ENCODE measurements at places on chromosomes 16 and 17.
A peak's percentile ranks its signal among the peaks of the same experiment; 100 is the strongest.

- no peak for DNase-seq
Measured at GRCh38 chr16:67919622-67920221, 11.9 kb downstream of the CTRL start.

- no peak for DNase-seq
Measured at GRCh38 chr16:88455610-88456355, 2.7 kb downstream of the ZFPM1 start.

- no peak for DNase-seq
Measured at GRCh38 chr16:7998789-7999453, 591.4 kb downstream of the TMEM114 start.

DNA sequence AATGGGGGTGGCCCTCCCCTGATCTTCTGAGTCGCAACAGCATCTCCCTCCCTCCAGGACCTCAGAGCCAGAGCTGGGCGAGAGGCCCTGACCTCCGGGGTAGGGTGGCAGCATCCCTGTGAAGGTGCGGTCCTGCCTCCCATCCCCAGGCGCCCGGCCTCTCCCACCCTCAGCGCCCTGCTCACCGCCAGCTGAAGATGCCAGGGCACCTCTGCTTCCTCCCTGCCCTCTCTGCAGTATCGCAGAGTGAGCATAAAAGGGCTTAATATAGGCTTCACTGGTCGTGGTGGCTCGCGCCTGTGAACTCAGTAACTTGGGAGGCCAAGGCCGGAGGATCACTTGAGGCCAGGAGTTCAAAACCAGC, 10.7 kb upstream of the MPP2 start:
- DNase-seq, result no peak

GRCh38 chr16:87723226-87723623, 42.6 kb downstream of the KLHDC4 start:
- DNase-seq, result peak; percentile 24

DNA sequence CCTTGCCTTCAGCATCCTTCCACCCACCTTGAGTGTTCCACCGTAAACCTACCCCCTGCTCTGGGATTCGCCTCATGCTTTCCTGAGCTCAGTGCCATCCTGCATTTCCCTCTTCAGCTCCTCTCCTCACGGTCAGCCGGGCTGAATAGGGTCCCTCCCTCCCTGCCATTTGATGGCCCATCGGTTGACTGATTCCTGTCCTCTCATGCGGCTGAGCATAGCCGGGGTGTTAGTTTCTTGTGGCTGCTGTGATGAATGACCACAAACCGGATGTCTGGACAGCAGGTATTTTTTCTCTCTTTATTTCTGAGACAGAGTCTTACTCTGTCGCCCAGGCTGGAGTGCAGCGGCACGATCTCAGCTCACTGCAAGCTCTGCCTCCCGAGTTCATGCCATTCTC, 44.1 kb upstream of the MGAT5B start:
- DNase-seq, result no peak

DNA sequence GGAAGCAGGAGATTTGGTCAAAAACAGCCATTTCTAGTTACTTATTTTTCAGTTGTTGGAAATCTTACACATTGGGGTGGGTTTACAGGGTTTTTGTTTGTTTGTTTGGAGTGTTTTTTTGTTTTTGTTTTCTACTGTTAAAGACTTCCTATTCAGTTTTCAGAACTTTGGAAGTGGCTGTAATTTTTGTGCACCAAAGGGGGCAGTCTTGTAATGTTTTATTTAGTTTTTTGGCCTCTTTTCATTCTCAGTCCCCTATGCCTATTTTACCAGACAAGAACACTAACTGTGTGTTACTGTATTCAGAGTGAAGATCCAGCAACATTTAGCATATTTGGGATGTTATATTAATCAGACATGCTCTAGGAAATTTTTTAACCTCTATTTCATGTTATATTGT, 20.6 kb downstream of the TPPP3 start:
- DNase-seq, result no peak

GRCh38 chr16:86498671-86499439, 11.5 kb upstream of the FOXF1 start:
- DNase-seq, result no peak

GRCh38 chr16:85673529-85674417, 15.0 kb downstream of the GINS2 start:
- DNase-seq, result no peak

GRCh38 chr16:1098266-1098991, 2.4 kb upstream of the C1QTNF8 start:
- DNase-seq, result no peak

DNA sequence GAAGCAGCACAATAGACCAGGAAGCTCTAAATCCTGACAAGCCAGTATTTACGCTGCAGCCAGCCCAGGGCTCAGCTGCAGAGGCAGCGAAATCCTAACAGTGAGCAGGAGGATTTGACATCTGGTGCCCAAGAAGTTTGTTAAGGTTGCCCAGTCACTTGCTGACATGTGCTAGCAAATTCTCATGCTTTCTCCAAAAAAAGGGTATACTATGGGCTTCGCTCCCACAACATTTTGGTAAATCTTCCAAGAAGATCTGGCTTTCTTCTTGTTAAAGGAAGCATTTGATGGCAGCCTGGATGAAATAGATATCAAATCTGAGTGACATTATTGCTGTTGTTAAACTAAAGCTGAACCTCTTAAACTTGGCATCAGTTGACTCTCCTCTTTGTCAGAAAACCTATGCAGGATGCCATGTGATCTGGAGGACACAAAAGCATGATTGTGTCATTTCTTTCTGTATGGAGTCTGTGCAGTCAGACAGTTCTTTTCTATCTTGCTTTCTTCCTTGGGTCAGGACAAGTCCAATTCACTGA, 949.7 kb upstream of the RBFOX1 start:
- no peak for DNase-seq

DNA sequence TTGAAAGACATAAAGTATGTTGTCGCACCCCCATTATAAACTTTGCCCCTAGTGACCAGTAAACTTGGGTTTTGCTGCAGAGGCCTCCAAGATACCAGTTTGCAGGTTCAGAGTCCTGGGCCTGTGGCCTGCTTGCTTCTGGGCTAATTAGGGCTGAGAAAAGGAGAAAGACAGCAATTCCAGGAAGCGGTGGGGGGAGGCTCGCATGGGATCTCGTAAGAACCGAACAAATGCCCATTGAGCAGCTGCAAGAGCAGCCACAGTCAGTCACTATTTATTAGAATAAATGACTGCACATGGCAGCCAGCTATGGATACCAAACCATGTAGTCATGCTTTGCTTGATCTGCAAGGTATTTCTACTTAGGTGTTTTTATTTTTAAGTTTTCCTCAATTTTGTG, 4.9 kb downstream of the SHISA9 start:
- DNase-seq, result no peak

DNA sequence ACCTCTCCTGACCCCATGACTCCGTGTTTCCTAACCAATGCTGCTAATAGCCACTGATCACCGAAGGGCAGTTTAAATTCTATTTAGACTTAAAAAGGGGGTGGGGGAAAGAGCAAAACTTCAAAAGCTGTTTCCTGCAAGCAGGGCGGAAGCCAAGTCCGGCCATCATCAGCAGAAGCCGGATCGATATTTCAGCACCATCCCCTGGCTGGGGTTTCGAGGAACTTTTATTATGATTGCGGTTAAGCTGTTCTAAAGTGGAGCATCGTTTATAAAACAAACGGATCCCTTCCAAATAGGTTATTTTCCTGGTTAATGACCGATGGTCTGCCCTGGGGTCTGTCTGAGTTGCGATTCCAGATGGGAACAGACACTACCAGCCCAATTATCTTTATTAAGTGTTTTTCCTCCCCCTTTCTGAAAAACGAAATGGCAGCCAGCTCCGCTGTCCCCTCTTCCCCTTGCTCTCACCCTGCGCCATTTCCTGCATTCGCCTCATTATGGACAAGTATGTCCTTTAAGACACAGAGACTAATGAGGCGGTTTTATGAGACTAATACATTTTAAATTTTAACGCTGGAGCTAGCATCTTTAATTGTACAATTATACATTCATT, 76.1 kb upstream of the IRX3 start:
- DNase-seq, result no peak

- DNase-seq, result no peak
Measured at GRCh38 chr17:11545696-11546095, 52.6 kb upstream of the DNAH9 start.

GRCh38 chr17:38691154-38691553, 13.9 kb upstream of the MLLT6 start:
- no peak for DNase-seq

DNA sequence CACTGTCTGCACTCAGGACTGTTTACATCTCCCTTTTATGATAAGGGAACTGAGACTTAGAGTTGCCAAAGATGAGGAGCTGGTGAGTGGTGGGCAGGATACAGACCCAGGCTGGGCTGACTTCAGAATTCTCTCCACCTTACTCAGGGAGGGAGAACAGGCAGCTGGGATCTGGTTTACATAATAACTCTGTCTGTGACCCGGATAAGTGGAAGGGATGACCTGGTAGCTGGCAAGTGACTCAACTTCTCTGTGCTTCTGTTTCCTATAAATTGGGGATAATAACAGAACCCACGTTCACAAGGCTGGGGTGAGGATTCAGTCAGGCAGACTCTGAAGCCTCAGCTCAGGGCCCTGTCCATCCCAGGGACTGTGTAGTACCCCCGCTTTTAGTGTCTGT, 2.6 kb downstream of the SNX20 start:
- no peak for DNase-seq

GRCh38 chr17:32298721-32299579, 33.3 kb downstream of the RHBDL3 start:
- DNase-seq, result no peak

- peak; percentile 21 for DNase-seq
Measured at GRCh38 chr17:4444782-4445473, 11.2 kb downstream of the SPNS3 start.

DNA sequence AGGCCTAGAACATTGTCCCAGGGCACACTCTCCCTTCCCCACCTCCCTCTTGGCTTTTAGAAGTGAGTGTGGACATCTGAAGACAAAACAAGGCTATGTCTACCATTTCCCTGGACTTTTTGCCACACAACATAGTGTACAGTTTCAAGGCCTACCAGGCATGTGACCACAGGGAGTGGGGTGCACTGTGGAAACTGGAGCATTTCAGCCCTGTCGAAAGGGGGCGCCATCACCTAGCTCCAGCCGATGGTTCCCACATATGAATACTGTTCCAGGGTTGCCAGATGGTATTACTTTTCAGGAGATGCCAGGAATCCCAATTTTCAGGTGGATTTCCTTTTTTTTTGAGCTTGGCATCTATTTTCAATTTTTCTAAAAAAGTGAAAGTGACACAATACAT, 140.7 kb downstream of the KATNIP start:
- DNase-seq, result peak; percentile 81

DNA sequence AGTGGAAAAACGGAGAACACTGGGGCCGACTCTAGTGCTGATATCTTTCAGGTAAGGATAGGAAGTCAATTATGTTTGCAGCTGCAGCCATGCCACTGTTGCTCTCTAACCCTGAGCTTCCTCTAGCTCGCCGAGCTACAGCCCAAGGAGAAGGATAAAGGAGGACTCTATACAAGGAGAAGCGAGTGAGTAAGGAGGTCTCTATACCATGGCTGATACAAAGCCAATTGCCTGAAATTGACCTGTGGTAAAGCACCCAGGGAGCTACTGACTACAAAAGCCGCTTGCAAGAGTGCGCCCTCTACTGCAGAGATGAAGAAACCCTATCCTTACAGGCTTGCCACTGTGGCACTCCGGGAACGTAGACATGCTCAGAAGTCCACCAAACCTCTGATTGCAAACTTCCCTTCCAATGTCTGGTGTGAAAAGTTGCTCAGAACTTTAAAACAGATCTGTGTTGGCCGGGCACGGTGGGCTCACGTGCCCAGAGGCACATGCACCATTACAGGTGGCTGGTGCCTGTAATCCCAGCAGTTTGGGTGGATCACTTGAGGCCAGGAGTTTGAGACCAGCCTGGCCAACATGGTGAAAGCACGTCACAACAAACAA, 10.8 kb upstream of the SLC46A1 start:
- peak; percentile 57 for DNase-seq

DNA sequence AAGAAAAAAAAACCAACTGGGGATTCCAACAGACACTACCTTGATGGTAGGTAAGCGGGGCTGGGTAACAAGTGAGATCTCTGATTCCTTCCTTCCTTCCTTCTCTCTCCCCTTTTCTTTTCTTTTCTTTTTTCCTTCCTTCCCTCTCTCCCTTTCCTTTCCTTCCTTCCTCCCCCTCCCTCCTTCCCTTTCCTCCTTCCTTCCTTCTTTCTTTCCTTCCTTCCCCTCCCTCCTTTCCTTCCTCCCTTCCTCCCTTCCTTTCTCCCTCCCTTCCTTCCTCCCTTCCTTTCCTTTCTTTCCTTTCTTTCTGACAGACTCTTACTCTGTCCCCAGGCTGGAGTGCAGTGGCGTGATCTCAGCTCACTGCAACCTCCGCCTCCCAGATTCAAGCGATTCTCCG, 20.0 kb downstream of the OR2C1 start:
- no peak for DNase-seq

GRCh38 chr16:71648921-71649320, 22.9 kb downstream of the MARVELD3 start:
- DNase-seq, result no peak

DNA sequence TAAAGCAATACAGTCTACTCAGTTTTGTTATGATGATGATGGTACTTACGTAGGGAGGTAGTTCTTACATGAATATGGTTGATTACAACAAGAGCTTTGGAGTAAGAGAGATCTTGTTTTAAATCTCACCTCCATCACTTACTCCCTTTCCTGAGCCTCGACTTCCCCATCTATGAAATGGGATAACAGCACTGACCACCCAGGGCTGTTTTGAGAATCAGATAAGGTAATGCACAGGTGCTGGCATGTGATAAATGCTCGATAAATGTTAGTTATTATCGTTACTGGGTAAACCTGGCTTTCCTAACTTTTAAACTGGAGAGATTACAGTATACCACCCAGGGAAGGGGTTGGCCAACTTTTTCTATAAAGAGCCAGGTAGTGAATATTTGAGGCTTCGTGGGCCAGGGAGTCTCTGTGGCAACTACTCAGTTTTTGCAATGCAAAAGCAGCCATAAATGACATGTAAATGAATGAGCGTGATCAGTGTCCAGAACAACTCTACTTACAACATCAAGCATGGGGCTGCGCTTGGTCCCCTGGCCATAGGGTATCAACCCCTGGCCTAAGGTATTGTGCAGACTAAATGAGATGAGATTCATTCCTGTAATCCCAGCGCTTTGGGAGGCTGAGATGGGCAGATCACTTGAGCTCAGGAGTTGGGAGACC, 73.7 kb downstream of the BMERB1 start:
- DNase-seq, result no peak

DNA sequence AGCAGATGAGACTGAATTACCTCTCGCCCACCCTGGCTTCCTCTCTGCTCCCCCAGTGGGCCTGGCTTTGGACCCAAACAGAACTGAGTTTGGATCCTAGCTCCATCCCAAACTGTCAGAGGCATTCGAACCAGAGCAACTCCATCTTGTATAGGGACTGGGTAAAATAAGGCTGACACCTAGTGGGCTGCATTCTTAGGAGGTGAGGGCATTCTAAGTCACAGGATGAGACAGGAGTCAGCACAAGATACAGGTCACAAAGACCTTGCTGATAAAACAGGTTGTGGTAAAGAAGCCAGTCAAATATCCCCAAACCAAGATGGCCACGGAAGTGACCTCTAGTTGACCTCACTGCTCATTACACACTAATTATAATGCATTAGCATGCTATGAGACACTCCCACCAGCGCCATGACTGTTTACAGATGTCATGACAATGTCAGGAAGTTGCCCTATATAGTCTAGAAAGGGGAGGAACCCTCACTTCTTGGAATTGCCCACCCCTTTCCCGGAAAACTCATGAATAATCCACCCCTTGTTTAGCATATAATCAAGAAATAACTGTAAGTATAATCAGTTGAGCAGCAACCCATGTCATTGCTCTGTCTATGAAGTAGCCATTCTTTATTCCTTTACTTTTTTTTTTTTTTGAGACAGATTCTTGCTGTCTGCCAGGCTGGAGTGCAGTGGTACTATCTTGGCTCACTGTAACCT, 44.4 kb downstream of the LYRM1 start:
- no peak for DNase-seq

GRCh38 chr17:52681480-52681879, 523.0 kb upstream of the CA10 start:
- no peak for DNase-seq
